Activated T-helper 17 cell treated with anti-CD3 and anti-CD28 coated beads, Interleukin-2, amount 50 U/mL, for 72 hours (primary cell): ENCODE measurements at places on chromosomes 1 and 21. TPM values are rescaled to one million over a fixed set of nuclear protein-coding genes. Genes with fewer than 3 reads are reported as not detected.

The LMX1A gene
- not detected for total RNA-seq

The HNRNPU gene
- total RNA-seq = 438 TPM

The GPX7 gene
- total RNA-seq = 14.0 TPM

The TDRD5 gene
- total RNA-seq = not detected

The GJA5 gene
- total RNA-seq = not detected

The OR6N1 gene
- total RNA-seq = not detected

The OR2L8 gene
- not detected for total RNA-seq

The KIFAP3 gene
- 26.4 TPM for total RNA-seq

DNA sequence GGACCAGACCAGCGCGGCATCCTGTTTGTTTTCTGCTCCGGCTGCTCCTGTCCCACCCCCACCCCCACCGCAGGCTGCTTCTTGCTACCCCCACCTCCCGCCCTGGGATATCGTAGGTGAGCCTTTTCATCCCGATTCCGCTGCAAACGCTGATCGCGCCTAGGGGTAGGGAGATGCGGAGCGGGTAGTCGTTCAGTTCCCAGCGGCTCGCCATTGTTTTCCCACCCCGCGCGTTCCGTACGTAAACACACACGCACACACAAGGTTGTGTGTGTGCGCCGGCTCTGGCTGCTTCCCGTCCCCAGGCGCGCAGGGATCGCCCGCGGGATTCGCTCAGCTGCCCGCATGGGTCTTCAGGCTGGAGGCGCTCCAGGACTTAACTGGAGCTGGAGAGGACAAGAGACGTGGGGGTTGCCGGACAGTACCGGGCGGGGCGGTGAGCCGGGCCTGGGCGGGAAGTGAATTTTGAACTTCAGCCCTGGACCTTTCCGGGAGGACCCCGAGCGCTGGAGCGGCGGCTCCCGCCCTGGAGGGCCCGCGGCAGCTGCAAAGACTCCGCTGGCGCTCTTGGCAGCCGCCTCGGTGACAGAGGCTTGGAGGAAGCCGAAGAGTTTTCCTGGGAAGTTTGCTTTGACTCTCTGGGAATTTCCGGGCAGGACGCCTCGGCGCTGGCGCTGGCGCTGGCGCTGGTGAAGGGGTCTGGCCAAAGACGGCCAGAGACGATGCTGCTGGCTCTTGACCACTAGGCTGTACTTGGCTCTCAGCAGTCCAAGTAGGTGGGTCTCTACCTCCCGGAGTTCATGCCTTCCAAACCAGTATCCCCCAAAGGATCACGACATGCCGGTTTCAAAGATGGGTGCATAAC is 1.6 kb downstream of the SOX13 start:
- peak; percentile 7 for ATAC-seq

GRCh38 chr1:84973498-84974334 is 23.2 kb downstream of the MCOLN2 start:
- ATAC-seq = peak; percentile 9

DNA sequence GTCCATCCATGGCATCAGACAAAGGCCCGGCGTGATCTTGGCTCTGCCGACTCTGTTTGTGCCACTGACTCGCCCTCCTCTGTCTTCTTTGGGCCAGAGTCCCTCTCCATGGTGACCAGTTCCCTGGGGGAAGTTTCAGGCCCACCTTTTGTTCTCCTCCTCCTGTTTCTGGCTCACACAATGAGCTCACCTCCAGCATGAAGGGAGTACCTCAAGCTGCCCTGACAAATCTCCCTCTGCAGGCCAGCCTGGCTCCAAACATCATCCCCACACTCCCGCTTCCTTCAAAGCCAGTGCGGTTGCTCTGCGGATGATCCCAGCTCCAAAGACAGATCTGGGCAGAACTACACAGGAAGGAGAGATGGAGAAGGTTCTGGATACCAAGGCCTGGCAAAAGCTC is 576.6 kb downstream of the NPHP4 start:
- ATAC-seq = no peak

DNA sequence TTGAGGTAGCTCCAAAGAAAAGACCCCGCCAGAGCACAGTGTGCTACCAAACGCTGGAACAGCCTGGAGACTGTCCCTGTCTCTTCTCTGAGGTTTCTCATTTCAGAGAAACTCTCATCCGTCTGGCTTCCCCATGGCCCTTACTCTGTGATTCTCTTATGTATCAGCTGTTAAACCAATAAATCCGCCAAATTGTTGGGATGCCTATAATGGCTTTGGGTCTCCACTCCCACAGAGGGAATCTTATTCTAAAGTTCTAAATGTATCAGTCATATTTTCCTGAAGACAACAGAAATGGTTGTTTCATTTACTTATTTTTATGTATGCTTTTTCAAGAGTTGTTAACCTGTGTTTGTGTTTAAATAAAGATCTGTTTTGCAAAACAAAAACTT is 4.0 kb downstream of the ERG start:
- ATAC-seq = no peak

DNA sequence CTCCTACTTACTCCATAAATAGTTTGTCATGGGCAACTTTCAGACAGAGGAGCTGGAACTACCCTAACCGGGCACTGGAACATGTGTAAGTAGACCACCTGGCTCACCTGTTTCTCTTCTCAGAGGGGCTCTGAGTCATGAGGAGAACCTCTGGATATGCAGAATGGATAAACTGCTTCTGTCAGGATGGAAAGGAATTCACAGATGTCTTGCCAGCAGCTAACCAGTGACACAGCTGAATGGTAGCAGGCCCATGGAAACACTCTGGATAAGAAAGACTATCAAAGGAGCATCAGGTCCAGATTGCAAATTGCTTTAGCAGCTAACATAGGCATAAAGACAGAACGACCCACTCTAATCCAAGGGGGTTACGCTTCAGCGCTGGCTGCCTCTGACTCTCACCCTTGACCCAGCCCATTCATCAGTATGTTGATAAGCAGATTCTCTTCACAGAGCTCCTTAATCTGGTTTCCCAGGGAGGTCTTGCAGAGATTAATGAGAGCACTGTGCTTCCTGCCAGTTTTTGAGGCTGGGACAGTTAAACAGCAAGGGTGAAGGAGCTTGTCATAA is 54.2 kb downstream of the HIVEP3 start:
- no peak for ATAC-seq

- no peak for ATAC-seq
Measured at GRCh38 chr1:86504895-86505563, 36.3 kb downstream of the CLCA1 start.

DNA sequence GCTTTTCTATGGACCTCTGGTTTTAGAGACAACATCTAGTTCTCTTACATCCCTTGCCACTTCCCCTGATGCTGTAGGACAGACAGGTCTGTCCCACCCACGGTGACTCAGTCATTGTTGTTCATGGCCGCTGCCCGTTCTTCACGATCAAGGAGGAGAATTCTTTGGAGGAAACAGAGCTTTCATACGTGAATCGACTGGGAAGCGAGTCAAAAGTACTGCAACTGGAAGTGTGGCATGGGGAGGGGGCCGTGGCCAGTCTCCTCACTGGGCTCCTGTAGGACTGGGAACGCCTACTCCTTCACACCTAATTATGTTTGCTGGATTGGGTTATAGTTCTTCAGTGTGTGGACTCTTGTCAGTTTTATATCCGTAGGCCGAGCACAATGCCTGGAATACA is 4.4 kb upstream of the SLC37A1 start:
- no peak for ATAC-seq

DNA sequence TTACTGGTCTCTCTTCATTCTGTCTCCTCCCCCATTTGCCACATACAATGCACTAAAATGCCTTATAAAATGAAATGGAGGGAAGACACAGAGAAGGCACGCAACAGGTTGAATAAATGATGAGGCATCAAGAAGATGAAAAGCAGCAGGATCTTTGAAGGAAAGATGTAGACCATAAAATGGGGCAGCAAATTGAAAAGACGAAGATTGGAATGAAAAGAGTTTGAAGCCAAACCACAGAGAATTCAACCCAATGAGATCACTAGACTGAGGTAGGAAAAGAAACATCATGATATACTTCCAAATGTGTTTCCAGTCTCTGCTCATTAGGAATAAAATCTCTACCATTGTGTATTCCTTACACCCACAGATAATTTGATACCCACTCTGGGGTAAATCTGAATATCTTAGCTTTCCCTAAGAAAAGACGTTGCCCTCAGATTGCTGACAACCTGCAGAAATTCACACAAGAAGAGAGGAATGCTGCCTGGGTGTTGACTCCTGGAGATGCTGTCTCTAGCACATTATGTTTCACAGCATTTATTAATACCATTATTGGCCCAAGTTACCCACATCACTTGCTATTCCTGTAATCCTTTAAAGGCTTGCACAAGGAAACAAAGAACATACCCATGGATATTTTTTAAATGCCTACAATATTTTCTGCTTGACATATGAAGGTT is 230.9 kb downstream of the LTN1 start:
- no peak for ATAC-seq

GRCh38 chr21:14916676-14917141 is 148.1 kb downstream of the NRIP1 start:
- ATAC-seq = no peak

DNA sequence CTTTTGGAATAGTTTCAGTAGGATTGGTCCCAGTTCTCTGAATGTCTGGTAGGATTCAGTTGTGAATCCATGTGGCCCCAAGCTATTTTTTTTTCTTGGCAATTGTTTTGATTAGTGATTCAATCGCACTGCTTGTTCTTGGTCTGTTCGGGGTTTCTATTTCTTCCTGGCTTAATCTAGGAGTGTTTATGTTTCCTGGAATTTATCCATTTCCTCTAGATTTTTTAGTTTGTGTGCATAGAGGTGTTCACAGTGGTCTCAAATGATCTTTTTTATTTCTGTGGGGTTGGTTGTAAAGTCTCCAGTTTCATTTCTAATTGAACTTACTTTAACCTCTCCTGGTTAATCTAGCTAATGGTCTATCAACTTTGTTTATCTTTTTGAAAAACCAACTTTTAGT is 117.6 kb downstream of the NME7 start:
- ATAC-seq = no peak

DNA sequence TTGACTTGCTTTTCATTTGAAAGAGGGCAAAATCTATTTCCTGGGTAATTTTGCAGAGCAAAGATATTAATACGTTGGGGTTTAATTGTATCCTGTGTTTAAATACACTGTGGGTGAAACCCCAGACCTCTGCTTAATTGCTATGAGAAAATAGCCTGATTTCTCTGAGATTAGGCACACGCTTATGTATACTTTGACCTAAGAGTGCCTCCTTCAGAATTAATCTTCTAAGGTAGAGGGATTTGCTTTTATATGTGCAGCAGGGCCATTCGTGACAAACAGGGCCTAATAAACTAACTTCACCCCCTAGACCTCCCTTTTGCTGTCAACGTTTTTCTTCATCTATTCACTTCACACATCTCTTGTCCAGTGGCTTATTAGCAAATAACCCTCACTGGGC is 216.9 kb upstream of the ADGRL2 start:
- no peak for ATAC-seq

DNA sequence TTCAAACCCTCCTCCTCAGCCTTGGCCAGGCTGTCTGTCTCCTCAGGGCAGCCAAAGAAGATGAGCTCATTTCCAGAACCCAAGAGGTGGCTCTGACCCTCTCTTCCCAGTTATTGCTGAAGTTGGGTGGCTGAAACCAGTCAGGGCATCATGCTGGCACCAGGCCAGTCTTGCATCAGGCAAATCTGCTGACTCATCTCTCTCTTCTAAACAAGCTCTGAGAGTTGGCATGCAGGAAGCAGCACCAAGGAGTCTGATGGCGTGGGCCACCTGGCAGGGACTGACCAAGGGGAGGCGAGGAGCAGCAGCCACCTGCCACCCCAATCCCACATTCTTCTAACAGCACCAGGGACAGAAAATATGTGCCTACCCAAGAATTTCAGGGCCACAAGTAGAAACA is 104.8 kb upstream of the ATP1A1 start:
- peak; percentile 12 for ATAC-seq

- no peak for ATAC-seq
Measured at GRCh38 chr1:186953876-186954275, 125.1 kb downstream of the PLA2G4A start.

DNA sequence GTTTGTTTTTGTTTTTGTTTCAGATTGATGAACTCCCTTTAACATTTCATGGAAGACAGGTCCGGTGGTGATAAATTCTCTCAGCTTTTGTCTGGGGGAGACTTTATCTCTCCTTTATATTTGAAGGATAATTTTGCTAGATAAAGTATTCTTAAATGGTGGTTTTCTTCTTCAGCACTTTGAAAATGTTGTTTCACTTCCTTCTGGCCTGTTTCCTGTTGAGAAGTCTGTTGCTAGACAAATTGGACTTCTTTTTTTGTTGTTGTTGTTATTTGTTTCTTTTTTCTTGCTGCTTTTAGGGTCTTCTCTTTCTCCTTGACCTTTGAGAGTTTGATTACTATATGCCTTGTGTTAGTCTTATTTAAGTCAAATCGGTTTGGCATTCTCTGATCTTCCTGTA is 50.8 kb downstream of the CRP start:
- no peak for ATAC-seq

- no peak for ATAC-seq
Measured at GRCh38 chr1:39852214-39852791, 31.0 kb downstream of the TRIT1 start.

GRCh38 chr1:186760446-186760845 is 68.3 kb upstream of the PLA2G4A start:
- ATAC-seq = no peak
